ENCODE measurements at places on chromosomes 3 and 15.

- DNase-seq, result no peak
Measured at GRCh38 chr3:136699271-136699828, 52.8 kb downstream of the STAG1 start.

DNA sequence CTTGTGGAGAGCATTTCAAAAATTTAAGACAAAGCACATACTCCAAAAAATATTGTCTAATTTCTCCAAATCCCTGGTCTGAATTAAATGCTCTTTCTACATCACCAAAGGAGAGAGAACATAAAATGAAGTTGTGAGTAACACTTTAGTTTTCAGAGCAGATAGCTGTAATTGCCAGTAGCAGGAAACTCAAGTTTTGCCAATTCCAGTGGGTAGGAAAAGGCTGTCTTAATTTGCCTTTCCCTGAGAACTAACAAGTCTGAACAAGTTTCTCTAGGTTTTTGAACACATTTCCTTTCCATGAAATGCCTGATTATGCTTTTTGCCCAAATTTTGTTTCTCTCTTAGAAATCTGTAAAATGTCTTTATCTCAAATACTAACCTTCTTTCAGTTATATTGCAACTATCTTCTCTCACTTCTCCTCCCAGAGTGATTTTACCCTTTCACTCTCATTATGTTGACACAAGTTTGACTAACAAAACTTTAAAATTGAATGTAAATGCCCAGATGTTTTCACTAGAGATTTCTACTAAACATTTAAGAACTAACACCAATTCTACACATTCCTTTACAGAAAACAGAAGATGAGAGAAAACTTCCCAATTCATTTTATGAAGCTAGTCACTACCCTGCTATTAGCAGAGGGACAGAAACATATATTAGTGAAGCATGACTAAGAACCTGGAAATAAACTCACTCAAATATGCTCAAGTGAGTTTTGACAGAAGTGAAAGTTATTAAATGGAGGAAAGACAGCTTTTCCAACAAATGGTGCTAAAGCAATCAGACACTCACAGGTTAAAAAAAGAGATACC, 38.4 kb downstream of the RFX7 start:
- no peak for DNase-seq

DNA sequence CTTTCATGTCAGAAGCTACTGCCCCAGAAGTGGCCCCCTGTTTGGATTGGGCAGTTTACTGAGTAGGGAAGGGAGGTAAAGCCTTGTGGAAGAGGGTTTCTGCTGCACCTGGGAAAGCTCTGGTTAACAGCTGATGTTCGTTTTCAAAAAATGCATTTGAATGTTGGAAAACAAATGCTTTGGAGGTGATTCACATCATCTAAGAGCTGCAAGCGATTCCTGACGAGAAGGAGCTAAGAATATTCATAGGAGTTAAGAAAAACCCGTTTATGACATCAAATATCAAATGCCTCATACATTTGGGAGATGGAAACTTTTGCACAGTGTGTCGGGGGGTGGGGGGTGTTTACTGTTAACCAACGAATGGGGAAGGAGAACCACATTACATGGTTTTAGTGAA, 183.8 kb upstream of the NR2F2 start:
- no peak for DNase-seq

DNA sequence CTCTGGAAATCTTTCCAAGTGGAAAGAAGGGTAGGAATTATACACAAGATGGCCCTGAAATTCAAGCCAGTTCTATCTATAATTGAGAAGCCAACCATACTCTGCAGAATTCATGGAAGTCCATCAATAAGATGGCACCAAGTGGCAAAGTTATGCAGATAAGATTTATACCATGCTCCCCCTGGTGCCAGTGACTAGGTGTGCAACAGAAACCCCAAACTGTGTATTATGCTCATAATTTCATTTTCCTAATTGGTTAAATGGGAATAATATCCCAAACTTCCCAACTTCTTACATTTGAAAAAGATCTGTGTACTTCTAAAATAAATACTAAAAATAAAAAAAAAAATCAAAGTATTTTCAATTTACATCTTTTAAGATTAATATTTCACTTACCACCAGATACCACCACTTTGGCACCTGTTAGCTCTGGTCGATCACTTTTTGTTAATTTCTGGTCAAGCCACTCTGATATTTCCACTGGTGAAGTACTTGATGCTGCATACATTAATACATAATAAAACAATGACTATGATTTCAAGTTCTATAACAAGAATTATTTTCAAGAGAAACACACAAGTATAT, 25.9 kb downstream of the ETFA start:
- DNase-seq, result peak; percentile 10

GRCh38 chr3:52015438-52016228, 19.9 kb upstream of the RPL29 start:
- no peak for DNase-seq

GRCh38 chr3:152517502-152517901, 248.8 kb downstream of the MBNL1 start:
- DNase-seq, result no peak

DNA sequence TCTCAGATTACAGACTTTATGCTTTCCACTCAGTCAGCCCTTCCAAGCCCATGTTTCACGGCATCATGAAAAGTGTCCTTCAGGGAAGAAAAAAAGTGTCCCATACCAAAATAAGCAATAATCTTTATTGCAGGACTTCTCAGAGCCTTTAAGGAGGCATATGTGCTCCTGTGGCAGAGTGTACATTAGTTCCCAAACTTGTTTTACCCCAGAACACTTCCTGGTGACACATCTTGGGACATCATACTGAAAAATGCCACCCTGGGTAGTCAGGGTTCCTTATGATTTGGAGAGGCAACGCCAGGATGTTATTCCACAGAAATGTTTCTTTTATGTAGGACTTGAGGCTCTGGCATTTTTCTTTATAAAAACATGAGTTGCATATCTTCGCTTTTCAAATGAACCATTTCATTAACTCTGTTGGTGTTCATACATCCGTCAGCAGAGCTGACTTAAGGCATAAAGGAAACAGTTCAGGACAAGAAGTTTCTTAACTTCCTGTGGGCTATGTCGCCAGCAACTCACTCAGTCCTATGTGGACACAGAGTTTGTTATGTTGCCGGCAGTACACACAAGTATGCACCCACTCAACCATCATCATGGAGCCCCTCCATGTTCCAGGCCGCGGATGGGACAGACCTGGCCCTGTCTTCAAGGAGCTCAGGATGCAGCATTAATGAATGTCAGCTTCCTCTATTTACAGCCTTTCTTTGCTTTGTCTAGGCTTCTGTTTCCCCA, 63.8 kb downstream of the CASR start:
- DNase-seq, result peak; percentile 18

GRCh38 chr15:101087172-101087769, 164.6 kb downstream of the CHSY1 start:
- no peak for DNase-seq

GRCh38 chr3:176428552-176428951, 768.7 kb downstream of the TBL1XR1 start:
- no peak for DNase-seq

- no peak for DNase-seq
Measured at GRCh38 chr15:88177451-88177850, 79.1 kb downstream of the NTRK3 start.
